Stimulated activated CD8-positive, alpha-beta memory T cell treated with anti-CD3 and anti-CD28 coated beads, Interleukin-15, amount 100 ng/mL, for 24 hours (primary cell): ENCODE measurements at places on chromosomes 4 and X.

DNA sequence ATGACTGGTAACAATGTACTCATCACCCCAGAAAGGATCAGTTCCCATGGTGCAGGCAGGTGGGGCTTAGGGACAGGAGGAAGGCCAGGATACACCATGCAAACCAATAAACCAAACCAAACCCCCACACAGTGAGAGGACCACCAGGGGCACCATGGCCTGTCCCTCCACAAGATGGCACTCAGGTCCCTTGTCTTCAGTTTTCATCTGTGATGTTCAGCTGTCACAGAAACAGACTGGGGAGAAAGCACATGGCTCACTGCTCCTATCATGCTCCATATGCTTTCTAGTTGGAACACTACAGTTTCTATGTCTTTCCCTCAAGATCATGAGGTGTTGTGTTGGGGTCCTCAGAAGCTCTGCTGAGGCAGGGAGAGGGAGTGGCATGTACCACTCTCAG is 10.1 kb downstream of the HS3ST1 start:
- no peak for DNase-seq

- DNase-seq = no peak
These were observed 2.1 kb downstream of the GAB3 start for GRCh38 chrX:154748712-154749339.

DNA sequence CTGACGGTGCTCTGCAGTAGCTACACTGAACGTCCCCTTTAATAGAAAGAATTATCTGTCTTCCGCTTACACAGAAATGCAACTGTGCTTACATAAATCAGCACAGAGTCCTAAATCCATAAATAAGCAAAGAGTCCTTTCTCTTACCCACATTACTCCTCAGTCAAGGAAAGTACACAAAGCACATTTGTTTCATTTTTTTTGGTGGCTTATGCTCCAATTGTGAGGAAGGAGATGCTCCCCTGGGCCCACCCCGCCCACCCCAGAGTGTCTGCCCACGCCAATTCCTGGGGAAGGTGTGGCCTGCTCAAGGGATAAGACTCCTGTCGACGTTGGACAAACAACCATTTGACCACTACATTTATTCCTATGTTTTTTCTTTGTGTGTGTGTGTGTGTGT is 53.8 kb downstream of the CPLX1 start:
- no peak for DNase-seq

DNA sequence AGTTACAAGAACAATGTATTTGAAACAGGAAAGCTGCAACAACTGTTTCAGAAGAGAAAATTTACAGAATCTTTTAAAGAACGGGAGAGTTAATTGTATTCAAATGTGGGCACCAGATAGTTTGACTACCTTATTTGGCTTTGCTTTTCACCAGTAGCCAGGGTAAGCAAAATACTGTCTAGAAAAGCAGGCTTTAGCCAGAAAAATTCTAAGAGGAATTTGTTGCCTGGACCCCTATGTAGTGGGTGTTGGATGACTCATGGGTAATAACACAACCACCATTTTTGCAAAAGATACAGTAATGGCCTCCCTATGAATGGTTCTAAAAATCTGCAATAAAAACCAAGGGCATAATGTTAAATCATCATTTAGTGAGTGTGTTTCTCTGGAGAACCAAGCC is 233.4 kb upstream of the ANXA3 start:
- no peak for DNase-seq

DNA sequence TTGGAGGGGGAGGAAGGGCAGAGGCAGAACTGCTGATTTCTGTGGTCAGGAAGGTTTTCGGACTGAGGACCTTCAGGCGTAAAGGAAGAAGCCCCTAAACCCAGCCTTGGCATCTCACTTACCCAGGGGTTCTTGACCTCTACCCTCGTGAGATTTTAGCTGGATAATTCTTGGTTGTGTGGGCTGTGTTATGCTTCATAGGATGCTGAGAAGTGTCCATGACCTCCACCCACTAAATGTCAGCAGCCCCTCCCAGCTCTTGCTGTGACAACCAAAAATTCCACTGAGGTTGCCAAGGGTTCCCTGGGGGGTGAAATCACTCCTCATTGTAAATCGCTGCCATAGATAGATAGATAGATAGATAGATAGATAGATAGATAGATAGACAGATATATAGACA is 5.8 kb upstream of the CRLF2 start:
- DNase-seq = no peak

DNA sequence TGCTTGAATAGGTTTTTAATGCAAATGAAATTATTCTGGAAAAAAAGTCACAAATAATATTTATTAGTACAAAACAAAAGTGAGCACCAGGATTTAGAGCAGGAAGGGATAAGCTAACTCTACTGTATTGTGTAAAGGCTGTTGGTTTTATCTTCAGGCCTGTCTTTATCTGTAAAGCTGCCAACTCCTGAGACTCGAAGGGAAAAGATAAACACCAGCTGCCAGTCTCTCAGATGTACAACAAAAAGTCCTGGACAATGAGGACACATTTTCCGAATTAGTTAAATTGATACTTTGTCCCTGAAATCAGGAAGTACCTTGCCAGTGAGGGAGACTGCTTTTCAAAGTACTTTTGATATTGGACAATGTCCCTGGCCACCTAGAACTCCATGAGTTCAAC is 8.8 kb downstream of the DDX60 start:
- DNase-seq = no peak

- DNase-seq = no peak
These were observed 263.8 kb upstream of the IGFBP7 start for GRCh38 chr4:57373991-57374390.

GRCh38 chrX:8043121-8043520 is 115.9 kb upstream of the PNPLA4 start:
- DNase-seq = no peak

GRCh38 chr4:6360385-6360784 is 90.7 kb downstream of the WFS1 start:
- no peak for DNase-seq

GRCh38 chr4:182764137-182764536 is 153.0 kb downstream of the DCTD start:
- DNase-seq = no peak

DNA sequence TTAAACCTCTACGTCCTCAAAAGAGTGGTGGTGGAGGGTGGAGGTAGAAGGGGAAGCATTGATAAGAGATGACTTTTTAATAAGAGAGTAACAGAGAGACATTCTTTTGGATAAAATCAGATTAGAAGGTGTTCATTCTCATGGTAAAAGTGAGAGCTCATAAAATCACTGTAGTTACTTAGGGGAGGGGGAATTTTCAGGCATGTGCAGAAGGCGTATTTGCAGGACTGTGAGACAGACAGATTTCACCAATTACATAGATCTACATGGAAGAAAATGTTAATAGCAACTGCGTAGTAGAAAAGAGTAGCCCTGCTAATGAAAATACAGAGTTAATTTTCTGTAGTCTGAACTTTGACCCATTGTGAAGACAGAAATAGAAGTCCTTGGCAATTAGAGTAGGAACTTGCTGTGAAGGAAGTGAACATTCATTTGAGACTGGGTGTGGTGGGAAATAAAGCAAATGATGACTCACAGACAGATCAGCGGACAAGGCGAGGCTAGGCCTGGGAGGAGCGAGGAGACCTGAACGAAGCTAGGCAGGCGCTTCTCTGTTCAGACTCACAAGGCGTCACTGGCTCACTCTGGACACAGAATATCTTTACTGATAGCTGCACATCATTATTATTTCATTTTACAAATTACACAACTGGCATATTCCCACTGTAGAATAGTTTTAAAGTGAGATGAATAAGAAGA is 57.2 kb upstream of the FAM9C start:
- DNase-seq = no peak

- no peak for DNase-seq
These were observed 145.2 kb downstream of the CORIN start for GRCh38 chr4:47692691-47693090.

DNA sequence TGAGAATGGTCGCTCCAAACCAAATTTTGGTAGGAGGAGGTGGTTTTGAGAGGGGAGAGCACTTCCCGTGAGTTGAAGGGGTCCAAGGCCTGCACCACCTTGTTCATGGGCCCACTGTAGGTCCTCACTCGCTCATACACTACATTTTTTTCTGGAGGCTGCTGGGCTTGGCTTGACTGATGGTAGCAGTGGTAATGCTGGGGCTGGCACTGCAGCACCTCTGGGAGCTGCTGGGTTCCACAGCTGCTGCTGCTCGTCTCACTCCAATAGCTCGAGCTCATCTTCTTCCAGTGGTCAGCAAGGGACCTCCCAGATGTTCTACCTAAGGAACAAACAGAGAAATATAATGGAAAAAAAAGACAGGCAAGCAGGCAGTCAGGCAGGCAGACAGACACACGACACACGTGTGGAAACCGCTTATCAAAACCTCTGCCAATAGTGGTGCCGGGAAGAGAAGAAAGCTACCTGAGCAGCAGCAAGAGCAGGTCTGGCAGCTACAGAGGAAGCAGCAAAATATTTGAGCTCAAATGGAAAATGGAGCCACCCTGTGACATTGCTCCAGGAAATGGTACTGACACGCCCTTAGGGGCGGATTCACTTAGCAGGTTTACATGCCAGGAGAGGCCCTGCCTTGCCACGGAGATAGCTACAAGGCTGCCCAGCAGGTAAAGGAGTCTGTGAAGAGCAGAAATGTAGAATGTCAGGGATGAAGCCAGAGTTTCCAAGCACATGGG is at the start of gene POF1B:
Gene POF1B, minus strand, starts transcription at position 492 of the 734 bp plus-strand sequence. Its CDS starts 211 bp downstream, at position 281.
- DNase-seq = no peak
